Suppressor macrophage treated with lipopolysaccharide for 4 hours (primary cell): ENCODE measurements at places on chromosomes 3 and 15.

- DNase-seq, result no peak
These were observed 14.9 kb downstream of the NME9 start for GRCh38 chr3:138314751-138315150.

GRCh38 chr15:41013691-41014414 is 60.6 kb downstream of the CHAC1 start:
- peak; percentile 95 for DNase-seq

DNA sequence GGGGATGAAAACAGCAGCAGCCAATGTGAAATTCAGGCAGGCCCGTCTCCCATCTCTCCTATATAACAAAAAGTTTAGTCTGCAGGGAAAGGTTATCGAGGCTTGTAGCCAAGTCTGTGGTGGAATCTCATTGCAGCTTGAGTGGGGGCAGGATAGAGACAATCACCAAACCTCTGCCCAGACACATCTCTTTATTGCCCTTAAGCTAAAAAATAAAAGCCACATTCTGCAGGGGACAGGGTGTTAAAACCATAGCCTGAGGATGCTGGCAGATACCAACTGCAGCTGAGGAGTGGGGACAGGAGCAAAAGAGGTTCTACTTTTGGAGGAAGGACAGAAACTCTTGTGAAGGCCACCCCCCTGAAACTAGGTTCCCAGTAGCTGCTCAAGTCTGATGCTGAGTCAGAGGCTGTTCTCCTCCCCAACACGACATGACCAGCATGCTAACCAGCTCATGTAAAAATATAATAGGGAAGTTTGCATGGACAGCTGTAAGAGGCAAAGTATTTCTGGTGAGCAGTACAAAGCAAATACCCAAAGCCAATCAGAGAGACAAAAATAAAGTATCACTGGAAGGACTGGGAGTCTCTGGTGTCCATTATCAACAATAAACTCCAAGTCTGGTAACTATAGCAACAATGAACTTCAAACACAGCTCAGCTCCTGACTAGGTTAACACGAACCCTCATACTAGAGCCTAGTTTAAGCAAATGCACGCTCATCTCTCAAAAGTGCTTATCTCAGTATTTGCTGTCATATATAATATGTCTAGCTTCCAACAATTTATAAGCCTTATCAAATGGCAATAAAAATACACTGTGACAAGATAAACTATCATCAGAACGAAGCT is 362.2 kb upstream of the SLCO3A1 start:
- DNase-seq, result no peak

- DNase-seq, result no peak
These were observed 807.6 kb upstream of the LMCD1 start for GRCh38 chr3:7693976-7694375.

DNA sequence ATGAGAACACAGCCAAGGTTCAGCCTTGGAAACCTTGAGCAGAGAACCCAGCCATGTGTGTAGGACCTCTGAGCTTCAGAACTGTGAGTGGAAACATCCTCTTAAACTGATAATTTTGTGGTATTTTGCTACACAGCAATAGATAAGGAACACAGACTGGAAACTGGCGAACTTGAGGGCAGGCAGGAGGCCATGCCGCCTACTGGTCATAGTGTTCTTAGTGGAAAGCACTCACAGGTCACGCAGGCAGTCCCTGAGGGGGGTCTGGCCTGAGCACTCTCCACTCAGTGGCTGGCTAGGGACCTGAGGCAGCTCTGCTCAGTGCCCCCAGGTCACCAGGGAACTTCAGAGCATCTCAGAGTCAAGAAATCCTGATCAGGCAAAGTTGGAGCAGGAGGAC is 9.7 kb upstream of the XIRP1 start:
- DNase-seq, result no peak

- DNase-seq, result no peak
These were observed 19.3 kb upstream of the CCNDBP1 start for GRCh38 chr15:43165801-43166325.

DNA sequence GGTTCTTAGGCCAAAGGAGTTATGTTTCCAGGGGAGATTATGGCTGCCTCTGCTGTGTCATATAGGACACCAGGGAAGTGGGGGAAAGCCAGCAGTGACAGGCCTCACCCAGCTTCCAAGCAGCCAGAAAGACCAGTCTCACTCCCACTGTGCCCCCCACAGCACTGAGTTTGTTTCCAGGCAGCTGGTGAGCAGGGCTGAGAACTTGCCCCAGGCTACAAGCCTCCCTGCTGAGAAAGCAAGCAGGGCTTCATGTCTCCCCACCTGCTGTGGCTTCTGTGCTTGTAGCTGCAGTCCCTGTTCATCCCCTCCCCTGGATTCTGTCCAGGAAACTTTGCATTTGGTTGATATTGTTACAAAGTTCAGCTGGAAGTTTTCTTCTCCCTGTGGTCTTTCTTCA is 376.3 kb downstream of the PDCD6IP start:
- DNase-seq, result no peak

- DNase-seq, result no peak
These were observed 8.7 kb downstream of the ZNF774 start for GRCh38 chr15:90360746-90361145.

GRCh38 chr3:74267588-74268184 is 346.8 kb downstream of the CNTN3 start:
- peak; percentile 50 for DNase-seq

GRCh38 chr15:63554337-63554927 is 42.8 kb upstream of the FBXL22 start:
- no peak for DNase-seq

GRCh38 chr3:12782172-12782815 is 14.2 kb upstream of the CAND2 start:
- DNase-seq, result peak; percentile 8

- DNase-seq, result no peak
These were observed 204.4 kb downstream of the OTOL1 start for GRCh38 chr3:161700998-161701397.

- no peak for DNase-seq
These were observed 1050.6 kb upstream of the ALCAM start for GRCh38 chr3:104316118-104316517.

DNA sequence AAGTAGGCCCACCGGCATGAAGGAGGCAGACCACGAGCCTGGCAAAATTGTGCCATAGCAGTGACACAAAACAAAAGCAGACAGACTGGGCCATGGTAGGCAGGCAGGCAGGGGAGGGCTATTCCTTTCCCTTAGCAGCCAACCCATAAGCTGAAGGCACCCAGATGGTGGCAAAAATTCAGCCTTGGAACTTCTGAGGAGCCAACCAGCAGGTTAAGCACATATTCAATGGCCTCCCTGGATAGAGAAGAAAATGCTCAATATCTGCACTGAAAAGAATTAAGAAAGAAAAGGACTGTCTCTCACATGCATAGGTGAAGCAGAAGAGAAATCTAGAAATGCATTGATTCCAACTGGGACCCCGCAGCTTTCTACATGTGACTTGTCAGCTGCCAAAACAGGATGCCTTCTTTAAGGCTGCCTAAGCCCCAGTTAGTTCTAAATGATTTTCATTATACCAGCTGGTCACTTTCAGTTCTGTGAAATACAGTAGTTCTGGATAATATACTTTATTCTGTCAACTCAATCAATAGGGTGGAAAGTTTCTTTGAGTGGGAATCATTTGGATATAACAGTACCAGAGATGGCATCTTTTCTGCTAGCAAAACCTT is 2.7 kb downstream of the PRICKLE2 start:
- DNase-seq, result no peak

GRCh38 chr3:125013095-125013494 is 42.7 kb downstream of the HEG1 start:
- DNase-seq, result no peak

DNA sequence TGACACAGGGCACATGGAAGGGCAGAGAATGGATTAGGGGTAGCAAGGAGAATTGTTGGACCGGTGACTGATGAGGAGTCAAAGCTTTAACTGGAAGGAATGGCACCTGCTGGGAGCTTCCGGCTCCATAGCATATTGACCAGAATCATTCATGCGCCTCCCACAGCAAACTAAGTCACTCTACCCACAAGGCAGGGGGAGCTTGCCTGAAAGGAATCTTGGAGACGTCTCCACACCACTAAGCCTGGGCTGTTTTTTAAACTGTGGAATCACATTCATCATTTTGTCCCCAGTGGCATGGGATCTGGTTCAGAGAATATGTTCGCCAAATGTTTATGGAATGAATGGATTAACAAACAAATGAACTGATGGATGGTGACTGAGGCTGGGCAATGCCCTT is 57.0 kb upstream of the ITGA11 start:
- no peak for DNase-seq

GRCh38 chr15:77671362-77672056 is 38.8 kb upstream of the LINGO1 start:
- DNase-seq, result no peak

- DNase-seq, result no peak
These were observed 140.7 kb upstream of the PLXND1 start for GRCh38 chr3:129747136-129747535.
